Hematopoietic multipotent progenitor cell treated with erythropoietin and hydrocortisone succinate and interleukin-3 and kit ligand, for 15 days (in vitro differentiated cells): ENCODE measurements at places on chromosomes 2 and 18.

GRCh38 chr2:233210843-233211547 is 40.5 kb upstream of the ATG16L1 start:
- no peak for DNase-seq

- DNase-seq, result no peak
Observed at GRCh38 chr2:111225856-111226255, 105.1 kb downstream of the BCL2L11 start.

DNA sequence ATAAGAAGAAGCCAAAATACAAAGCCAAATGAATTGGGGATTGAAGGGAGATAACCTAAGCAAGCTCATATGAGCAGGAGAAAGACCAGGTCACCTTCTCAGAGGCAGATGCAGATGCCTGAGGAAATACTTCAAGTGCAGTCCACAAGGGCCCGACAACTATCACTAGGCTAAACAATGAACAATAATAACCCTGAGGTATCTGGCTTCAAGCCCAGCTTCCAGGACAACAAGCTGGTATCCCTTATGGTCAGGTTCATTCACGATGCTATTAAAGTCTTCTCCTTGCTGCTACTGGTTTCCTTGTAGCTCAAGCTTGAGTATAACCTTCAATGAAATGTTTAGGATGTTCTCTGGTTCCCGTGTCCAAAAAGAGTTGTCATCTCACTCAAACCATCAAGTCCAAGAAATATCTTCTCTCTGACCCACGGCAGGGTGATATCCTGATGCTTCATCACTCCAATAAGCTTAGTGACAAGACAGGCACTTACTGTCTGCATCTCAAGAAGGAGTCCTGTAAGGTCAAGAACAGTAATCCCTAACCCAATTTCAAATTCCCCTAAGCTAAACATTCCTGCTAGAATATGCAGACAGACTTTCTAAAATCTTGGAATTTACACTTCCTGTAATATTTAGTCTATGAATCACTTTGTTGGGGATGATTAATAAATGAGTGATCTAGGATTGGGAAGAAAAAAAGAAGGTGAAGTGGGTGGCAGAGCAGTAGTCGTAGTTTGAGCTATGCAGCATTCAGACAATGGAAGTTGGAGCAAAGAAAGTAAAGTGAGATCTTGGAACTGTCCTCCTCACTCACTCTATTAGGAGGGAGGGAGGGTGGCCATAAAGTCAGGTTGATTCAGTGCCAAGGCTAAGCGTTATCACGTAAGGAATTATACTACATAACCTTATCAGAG is 33.1 kb downstream of the CHN1 start:
- DNase-seq, result no peak

DNA sequence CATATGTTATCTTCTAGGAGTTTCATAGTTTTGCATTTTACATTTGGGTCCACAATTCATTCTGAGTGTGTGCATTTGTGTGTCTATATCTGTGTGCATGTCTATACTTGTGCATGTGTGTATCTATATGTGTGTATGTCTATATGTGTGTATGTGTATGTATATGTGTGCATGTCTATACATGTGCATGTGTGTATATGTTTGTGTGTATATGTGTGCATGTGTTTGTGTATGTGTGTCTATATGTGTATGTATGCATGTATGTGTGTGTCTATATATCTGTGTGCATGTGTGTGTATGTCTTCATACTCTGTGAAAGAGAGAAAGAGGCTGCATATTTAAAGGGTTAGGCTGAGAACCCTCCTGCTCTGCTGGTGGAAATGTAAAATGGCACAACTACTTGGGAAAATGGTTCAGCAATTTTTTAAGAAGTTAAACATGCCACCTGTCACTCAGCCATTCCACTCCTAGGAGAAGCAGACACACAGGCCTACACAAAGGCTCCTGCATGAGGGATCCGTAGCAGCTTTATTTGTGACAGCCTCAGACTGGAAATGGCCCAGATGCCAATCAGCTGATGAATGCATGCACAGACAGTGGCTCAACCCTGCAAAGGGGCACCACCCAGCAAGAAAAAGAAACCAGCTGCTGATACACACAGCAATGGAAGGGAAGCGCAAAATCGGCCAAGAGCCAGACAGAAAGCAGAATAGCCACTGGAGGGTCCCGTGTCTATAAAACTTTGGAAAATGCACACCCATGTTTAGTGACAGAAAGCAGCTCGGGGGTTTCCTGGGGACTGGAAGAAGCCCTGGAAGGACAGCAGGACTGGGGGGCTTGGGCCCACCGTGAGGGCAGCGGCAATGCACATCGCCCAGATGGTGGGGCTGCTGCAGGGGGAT is 146.8 kb downstream of the SEPTIN10 start:
- DNase-seq, result no peak

DNA sequence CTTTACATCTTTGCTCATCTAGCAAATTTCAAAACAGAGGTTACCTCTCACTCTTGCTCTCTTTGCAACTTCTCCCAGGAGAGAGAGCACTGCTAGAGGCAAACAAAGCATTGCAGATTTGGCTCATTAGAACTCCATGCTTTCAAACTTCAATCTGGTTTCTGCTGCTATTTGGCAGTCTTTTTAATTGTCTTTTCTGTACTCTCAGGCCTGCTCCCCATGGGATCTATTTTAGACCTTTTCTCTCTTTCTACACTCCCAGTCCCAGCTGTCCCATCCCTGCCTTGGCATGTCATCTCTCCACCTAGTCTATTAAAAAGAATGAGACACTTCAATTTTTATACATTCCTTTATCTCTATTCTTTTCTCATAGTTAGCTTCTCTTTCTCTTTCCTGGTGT is 15.2 kb downstream of the KCNJ3 start:
- DNase-seq, result no peak

DNA sequence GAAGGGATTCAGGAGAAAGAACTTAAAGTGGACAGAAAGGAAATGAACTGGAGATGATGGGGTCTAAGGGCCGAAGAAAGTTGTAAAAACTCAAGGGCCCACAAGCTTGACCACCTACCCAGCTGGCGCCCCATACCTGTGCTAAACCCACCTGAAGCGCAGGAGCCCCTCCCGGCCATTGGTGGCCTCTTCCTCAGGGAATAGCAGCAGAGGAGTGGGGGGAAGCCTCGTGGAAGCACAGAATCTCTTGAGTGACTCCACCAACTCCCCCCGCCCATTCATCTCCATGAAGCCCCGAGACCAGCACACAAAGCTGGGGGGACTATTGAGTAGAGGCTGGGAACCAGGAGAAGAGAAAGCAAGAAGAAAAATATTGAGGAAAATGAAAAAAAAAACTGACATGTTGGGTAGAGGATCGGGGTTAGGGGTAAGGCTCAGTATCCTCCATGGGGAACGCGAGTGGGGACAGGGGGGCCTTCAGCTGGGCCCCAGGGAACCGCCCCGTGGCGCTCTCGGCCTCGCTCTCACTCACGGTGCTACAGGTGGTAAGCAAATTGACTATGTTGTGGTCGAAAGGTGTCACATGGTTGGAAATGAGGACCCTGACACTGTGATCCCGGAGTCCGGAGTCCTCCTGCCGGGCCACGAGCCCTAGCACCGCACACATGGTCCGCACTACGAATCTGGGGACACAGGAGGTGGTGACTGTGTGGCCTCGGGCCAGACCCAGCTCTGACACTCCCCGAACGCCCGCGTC is 728 bp downstream of the AUP1 start:
- DNase-seq, result no peak

GRCh38 chr2:198701481-198701880 is 756.3 kb downstream of the SATB2 start:
- no peak for DNase-seq

DNA sequence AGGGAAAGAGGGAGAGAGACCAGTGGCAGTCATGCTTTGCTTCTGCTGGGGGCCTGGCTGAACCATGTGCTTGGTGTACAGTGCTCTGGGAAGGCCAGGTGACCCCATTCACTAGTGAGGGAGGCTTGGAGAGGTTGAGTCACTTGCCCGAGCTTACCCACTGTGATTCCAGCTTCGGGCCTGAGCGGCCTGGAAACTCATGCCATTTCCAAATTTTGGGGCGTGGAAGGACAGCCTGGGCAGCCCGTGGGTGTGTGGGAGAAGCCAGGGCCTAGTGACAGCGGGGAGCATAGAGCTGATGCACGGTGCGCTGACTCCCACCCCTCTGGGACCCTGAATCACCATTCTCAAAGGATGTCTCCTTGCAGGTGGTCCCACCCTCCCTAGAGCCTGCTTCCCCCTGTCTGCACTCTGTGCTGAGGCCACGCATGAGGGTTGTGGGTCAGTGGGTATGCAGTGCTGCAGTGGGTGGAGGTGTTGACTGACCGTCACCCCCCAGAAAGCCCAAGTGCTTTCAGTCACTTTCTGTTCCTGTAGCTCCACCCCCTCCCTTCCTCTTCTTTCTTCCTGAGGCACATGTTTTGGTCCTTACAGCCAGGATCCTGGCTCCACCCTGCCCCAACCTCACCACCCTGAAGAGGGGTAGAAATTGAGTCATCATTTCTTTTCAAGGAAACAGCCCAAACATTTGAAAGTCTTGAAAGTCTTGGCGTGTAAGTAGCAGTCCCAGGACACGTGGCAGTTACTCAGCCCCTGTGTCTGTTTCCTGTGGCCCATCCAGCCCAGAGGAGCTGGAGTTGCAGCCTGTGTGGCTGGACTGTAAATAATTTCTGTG is 69.3 kb upstream of the MCFD2 start:
- DNase-seq, result peak; percentile 10

DNA sequence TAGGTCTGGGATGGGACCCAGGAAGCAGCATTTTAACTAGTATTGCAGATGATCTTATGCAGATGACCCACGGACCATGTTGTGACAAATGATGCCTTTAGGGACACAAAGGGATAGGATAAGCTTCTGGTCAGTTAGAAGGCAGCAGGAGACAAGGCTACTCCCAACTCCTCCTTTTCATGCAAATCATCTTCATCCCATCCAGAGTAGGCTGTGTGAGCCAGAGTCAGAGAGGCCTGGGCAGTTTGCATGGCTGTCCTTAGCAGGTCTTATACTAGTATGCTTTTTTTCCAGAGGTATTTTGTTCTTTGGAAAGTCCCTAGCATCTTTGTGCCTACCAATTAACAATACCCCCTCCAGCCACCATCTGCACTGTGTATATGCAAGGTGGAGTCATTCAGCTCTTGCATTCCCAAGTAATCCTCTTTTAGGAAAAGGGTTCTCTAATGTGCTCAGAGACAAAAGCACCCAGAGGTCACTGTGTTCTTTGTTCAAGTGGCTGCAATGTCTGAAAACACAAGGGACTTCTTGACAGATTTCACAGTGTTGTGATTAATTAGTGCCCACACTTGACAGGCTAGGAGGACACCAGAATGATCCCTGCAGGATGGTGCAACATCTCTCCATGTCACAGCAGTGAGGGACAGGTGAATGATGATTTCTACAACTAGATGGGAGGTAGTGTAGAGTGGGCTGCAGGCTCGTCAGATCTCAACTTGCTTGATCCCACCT is 225.8 kb downstream of the NCKAP5 start:
- DNase-seq, result no peak

DNA sequence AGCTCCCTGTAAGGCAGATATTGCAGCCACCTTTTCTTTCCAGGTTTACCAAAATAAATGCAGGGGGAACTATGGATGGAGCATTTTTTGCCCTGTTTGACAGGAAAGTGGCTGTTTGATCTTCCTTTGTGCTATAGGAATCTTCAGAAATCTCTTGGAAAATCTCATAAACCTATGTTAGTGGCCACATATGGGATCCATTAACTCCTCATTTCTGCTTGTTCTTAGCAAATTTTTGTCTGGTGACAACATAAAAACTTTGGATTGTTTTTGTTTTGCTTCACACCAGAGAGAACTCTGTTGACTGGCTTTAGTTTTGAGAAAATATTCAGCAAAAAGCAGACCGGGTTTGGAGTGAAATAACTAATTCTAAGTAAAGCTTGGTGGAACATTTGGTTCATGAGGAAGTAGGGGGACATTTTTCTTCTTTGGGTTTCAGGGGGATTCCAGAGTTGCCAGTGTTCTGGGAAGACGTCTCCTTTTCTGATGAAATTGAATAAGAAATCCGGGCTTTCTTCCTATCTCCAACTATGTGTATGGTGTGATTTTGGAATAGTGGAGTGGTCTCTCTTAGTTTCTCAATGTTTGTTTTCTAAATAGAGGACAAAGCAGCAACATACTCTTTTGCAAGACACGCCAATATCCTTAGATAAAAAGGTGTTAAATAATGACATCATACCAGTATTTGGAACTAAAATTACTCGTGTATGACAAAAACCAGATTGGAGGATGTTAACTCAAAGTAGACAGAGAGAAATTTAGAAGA is 174.4 kb downstream of the ICOS start:
- no peak for DNase-seq

DNA sequence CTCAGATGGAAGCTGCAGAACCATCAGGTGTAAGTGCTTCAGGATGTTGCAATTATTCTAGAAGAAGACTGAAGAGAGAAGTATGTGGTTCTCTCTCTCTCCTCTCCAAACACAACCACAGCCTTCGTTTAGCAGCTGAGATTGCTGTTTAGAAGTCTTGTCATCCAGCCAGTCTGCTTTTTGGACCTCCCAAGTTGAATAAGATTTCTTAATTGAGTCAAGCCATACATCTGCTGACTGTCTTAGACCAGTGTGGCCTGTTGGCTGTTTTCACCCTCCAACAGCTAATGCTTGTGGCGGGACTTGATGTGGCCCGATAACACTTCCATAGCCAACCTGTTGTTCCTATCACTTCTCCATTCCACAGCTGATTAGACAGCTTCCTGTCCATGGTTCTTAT is 91.3 kb upstream of the TMEM17 start:
- DNase-seq, result no peak

GRCh38 chr2:225598426-225598825 is 198.9 kb downstream of the NYAP2 start:
- no peak for DNase-seq

DNA sequence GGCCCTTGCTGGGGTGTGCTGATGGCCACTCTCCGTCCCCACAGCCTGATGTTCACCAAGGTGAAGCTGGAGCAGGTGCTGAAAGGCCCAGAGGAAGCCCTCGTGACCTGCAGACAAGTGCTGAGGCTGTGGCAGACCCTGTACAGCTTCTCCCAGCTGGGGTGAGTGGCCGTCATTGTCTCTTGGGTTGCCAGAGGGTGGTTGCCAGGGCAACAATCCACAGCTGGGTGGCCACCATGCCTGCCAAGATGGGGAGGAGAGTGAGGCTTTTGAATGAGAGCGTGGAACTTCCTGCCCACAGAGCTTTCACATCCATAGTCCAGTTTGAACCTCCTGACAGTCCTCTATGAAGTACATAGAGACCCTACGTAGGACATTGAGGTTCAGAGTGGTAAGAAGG is 108.8 kb downstream of the STPG4 start:
- DNase-seq, result no peak

DNA sequence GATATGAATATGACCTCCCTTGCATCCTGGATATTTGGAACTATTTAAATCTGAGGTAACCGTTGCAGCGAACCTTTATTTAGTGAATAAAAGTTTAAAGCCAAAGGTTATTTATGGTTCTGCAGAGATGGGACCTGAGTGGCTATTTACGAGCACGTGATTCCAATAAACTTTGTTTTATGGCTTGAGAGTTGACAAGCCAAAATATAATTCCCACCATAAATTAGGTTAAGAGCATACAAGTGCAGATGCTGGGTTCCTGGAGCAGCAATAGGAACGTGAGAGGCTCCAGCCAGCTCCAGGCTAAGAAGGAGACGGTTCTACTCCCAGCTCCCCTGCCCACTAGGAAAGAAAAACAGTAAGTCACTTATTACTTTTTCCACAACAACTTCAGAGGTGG is 5.2 kb upstream of the HOXD4 start:
- no peak for DNase-seq
